Mesenteric fat pad (tissue), 1 donor: ENCODE measurements at places on chromosomes 11 and 22. TPM values are rescaled to one million over a fixed set of nuclear protein-coding genes. Genes with fewer than 3 reads are reported as not detected.

The FOLH1 gene
- total RNA-seq = 0.90 TPM

The PHETA2 gene
- total RNA-seq = 11.0 TPM

GRCh38 chr22:38753948-38754750 lies 1.6 kb downstream of the SUN2 start:
- DNase-seq = no peak

- no peak for DNase-seq
Measured at GRCh38 chr11:2222451-2222850, 47.9 kb downstream of the ASCL2 start.

- DNase-seq = no peak
Measured at GRCh38 chr22:33896575-33897447, 23.5 kb downstream of the LARGE1 start.

The NXPE2 gene
- total RNA-seq = not detected

GRCh38 chr22:38068641-38069371 lies 11.6 kb downstream of the PICK1 start:
- DNase-seq = no peak
